ENCODE measurements at places on chromosomes 6 and 20.

DNA sequence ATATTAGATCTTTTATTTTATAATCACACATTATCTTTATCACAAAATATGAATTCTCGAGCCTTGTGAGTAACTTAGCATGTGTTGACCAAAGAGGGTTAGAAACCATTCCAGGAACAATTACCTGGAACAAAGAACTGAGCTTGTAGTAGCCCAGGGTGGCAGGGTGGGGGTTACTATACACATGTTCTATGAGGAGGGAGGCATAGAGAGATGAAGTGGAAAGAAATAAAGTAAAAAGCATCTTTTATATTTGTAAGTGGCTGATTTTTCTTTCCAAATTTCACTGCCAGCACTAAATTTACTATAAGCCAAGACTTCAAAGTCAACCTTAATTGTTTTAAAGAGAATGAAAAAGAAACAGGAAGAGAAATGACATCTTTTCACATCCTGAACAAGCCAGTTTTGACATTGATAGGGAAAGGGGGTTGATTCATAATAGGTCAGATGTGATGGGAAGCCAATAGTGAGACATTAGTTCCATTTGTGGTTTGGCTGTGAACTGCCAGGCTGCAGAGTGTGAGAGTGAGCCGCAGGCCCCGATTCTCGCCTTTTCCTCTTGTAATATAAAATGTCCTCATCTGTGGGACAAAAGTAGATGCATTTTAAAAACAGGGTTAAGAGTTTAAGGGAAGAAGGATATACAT is 52.7 kb upstream of the MYB start:
- DNase-seq, result no peak

DNA sequence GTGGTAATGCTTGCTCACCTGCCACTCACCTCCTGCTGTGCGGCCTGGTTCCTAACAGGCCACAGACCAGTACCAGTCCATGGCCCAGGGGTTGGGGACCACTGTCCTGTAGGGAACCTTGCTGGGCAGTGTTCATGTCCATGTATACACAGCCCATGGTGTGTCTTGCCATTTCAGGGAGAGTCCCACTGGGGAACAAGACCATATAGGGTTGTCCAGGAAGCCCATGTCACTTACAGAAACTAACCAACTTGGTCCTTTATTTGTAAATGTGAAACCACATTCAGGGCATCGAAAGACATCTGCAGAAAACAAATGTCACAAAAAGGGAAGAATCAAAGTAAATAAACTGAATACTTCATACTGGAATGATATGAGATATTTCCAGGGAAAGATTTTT is 179.1 kb downstream of the NFATC2 start:
- DNase-seq, result no peak

- no peak for DNase-seq
Observed at GRCh38 chr20:36391456-36391855, 85.3 kb downstream of the DLGAP4 start.

DNA sequence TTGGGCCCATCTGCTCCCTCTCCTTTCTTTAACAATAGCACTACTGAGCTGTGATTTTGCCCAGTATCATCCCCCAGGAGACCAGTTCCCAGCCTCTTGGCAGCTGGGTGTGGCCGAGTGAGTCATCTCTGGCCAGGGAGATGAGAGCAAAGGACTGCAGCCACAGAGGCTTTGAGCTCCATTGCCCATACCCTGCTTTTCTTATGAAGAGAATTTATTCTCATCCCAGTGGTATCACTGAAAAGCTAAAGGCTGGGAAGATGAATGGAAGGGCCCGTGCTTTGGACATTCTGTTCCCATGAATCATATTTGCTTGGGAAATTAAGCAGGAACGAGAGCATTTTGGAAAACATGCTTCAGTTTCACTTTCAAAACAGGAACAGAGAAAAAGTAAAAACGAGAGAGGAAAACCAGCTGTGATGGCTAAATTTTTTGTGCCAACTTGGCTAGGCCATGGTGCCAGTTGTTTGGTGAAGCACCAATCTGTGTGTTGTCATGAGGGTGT is 14.9 kb downstream of the CST3 start:
- DNase-seq, result peak; percentile 88

DNA sequence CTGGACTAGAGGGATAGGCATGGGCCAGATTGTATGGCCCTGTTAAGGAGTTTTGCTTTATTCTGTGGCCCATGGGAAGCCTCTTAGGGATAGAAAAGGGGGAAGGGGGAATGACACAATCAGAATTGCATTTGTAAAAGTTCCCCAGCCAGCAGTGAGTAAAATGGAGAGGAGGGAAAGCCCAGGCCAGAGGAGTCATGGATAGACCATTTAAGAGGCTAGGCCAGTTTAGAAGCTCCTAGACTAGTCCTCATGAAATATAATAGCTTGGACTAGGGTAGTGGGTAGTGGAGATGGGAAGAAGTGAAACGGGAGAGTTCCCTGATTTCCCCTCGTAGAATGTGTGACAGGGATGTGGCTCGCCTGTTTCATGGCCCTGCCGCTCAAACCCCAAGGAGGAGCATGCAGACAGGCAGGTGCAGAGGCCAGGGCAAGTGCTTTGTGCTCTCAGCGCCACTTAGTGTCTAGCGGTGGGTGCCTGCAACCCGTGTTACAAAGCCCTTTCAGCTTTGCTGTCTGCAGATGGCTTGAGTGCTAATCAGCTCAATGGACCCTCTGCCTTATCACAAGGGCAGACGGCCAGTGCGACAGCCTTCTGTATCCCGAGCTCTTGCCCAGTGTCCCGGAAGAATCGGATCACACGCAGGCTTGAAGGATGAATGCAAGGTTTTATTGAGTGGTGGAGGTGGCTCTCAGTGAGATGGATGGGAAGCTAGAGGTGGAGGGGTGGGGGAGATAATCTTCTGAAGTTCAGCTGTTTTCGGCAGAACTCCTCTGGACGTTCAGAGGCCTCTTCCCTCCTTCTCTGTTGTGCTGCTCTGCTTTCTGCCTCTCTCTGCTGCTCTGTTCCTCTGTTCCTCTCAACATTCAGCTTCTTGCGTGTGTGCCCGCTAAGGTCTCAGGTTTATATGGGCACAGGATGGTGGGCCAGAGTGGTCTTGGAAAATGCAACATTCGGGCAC is 141.1 kb downstream of the CEP57L1 start:
- DNase-seq, result no peak

GRCh38 chr6:56933650-56934049 is 21.3 kb upstream of the BEND6 start:
- DNase-seq, result no peak

GRCh38 chr6:79687759-79688158 is 56.6 kb downstream of the SH3BGRL2 start:
- no peak for DNase-seq

GRCh38 chr20:20712004-20712473 is 405 bp downstream of the RALGAPA2 start:
- peak; percentile 34 for DNase-seq

GRCh38 chr6:14622085-14622484 is 504.5 kb downstream of the CD83 start:
- no peak for DNase-seq

DNA sequence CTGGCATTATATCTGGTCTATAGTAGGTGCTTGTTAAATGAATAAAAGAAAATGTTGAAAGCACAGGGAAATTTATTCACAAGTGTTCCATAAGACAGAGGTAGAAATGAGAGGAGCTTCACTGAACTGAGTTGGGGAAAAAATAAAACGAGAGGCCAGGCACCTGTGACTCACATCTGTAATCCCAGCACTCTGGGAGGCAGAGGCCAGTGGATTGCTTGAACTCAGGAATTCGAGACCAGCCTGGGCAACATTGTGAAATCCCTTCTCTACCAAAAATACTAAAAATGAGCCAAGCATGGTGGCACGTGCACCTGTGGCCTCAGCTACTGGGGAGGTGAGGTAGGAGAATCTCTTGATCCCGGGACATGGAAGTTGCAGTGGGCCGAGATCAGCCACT is 28.1 kb upstream of the IBTK start:
- peak; percentile 14 for DNase-seq

- peak; percentile 67 for DNase-seq
Observed at GRCh38 chr6:135183532-135184440, 2.7 kb downstream of the MYB start.

GRCh38 chr20:12528591-12529041 is 480.2 kb upstream of the SPTLC3 start:
- DNase-seq, result no peak

- peak; percentile 40 for DNase-seq
Observed at GRCh38 chr6:33172688-33173534, 19.4 kb downstream of the COL11A2 start.

- DNase-seq, result no peak
Observed at GRCh38 chr20:15789079-15789478, 784.2 kb downstream of the KIF16B start.

GRCh38 chr6:9131616-9132015 is 696.3 kb upstream of the SLC35B3 start:
- DNase-seq, result peak; percentile 9

DNA sequence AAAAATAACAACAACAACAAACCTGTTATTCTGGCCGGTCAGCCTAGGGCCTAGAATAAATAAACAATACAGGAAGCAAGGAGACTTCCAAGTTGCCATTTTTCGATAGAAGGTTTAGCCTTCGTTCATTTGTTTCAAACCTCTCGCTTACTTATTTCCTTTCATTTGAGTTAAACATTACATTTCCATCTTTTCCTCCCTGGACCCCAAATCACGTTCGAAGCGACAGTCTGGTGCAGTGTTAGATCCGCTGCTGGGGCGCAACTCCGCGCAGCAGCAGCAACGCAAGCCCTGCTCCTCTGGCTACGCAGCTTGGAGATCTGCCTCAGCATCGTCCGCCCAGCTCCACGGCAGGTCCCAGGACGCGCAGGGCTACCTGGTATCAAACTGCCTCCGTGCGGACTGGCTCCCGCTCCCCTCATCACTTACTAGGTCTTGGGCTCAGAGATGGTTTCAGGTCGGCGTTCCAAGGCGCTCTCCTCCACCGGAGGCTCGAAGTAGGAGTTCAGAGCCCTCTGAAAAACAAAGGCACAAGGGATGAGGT is 530 bp downstream of the TDP2 start:
- DNase-seq, result peak; percentile 52

DNA sequence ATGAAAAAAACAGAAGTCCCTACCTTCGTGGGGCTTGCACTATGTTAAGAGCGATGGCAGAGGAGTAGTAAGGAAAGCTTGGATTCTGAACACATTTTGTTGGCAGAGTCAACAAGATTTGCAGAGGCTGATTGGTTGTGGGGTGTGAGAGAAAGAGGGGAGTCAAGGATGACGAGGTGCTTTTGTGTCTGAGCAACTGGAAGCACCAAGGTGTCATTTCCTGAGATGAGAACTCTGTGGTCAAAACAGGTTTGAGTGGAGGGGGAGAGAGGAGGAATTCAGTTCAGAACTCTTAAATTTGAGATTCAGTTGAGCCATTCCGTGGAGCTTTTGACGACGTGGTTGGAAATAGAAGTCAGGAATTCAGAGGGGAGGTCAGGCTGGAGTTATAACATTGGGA is 3.5 kb downstream of the OCSTAMP start:
- DNase-seq, result no peak

GRCh38 chr6:148578489-148578814 is 168.4 kb upstream of the UST start:
- DNase-seq, result no peak

DNA sequence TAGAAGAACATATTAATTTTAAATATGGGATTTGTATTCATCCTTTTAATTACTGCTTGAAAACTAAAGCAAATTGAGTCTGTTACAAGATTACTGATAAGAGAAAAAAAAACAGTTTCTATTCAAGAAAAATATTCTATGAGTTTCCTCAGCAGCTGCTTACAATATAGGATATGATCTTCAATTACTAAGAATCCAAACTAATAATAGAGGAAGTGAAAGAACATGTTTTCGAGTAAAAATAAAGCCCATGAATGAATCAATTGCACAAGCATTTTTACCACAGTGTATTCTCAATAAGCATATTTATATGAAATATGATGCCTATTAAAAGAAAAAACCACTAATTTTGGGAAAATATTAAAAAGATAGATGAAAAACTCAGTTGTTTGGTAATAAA is 63.4 kb downstream of the AHI1 start:
- no peak for DNase-seq

- peak; percentile 35 for DNase-seq
Observed at GRCh38 chr20:34262488-34263288, 21.5 kb downstream of the ASIP start.

DNA sequence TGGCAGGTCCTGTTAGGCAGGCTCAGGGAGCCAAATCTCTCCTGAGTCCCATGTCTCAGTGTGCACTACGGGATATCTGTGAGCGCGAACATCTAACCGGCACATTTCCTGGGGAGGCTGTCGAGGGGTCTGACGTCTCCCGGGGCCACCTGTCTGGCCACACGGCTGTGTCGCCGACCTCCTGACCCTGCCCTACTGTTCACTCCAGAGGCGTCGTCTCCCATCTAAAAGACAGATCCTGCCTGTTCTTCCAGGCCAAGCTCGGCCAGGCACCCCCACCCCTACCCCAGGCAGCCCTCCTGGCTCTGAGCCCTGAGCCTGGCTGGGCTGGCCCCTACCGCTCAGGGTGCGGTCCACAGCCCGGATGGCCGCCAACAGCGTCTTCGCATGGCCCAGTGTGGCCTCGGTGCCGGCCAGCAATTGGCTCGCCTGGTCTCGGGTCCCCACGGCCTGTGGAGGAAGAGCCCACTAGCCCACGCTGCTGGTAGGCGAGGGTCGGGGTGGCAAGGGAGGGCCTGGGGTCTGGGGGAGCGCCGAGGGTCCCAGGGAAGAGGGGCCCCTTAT is 16.6 kb downstream of the ADRM1 start:
- no peak for DNase-seq

DNA sequence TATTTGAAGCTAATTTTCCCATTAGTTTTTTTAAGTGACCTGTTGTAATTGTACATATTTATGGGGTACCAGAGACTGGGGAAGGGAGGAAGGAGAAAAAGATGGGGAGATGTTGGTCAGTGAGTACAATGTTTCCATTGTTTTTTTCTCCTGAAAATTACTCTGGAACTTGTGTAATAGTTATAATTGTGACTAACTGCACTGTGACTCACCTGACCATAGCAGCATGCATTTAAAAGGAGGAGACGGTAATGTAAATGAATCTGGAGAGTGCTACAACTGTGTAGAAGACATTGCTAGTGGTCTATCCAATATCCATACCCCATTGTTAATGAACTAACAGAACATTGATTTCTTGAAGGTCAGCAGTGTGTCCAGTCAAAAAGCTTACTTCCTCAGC is 133.4 kb downstream of the RFPL4B start:
- peak; percentile 33 for DNase-seq

DNA sequence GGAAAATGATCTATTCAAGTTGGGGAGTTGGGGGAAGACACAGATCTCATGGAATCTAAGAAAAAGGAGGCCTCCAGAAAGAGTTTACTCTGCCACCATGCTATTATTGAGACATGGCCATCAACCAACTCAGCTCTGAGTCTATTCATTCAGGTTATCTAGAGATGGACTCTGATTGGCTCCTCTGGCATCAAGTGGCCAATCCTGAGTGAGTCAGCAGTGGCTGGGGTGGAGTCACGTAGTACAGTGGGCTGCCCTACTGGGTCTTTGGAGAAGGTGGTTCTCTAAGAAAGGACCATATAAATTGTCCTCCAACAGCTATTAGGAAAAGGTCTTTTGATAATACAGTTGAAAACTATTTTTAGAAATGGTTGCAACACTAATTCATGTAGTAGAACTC is 42.1 kb downstream of the LYRM2 start:
- no peak for DNase-seq

- no peak for DNase-seq
Observed at GRCh38 chr6:165698868-165699267, 35.8 kb upstream of the PDE10A start.

- DNase-seq, result peak; percentile 31
Observed at GRCh38 chr6:119493980-119494379, 144.4 kb upstream of the MAN1A1 start.

Measured in kidney tubule cell (primary cell).